ENCODE measurements at places on chromosomes 2 and 18.

GRCh38 chr2:218075975-218076811 lies 7.1 kb downstream of the RUFY4 start:
- DNase-seq: no peak

GRCh38 chr2:12856934-12857601 lies 140.3 kb downstream of the TRIB2 start:
- peak; percentile 38 for DNase-seq

DNA sequence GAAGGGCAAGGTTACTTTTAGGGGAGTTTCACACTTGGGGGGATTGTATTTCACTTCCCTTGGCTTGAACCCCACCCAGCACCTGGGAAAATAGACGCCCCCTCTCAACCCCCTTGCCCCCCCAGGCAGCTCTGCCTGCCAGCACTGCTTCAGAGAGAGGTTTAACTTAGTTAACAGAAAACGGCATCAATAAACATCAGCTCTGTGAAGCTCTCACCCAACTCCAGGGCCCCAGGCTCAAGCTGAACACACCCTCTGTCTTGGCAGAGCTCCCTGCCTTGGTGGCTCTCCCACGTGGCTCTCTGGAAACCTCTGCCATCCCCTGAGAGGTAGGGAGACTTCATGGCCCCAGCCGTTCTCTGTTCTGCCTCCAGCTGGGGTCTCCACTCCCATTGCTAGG lies 244.1 kb downstream of the ACKR3 start:
- no peak for DNase-seq

DNA sequence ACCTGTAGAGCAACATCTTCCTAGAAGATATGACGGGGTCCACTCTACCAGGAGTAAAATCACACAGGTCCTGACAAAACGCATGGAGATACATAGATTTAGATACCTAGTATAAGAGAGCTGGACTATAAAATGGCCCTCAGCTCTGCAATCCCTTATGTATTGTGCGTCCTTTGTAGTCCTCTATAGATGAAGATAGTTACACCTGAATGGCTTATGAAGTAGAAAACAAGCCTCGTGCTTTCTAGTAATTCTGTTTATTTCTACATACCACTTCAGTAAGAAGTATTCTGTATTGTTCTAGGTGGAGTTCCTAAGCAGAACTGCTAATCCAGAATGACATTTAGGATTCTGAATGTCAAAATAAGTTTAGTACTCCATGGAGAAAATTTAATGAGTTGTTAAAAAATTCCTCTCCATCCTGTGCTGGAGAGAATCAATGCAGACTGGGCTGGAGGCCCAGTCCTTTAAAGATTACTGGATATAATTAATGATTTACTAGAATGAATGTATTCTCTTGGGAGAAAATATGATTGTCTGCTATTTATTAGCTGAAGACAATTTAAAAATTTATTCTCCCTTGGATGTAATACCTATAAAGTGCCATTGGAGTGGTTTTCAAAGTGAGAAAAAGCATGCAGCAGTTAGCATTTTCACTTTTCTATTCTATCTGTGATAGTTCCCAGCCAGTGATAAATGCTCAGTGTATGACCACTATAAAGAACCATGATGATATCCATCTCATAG lies 147.3 kb upstream of the UNC80 start:
- no peak for DNase-seq

DNA sequence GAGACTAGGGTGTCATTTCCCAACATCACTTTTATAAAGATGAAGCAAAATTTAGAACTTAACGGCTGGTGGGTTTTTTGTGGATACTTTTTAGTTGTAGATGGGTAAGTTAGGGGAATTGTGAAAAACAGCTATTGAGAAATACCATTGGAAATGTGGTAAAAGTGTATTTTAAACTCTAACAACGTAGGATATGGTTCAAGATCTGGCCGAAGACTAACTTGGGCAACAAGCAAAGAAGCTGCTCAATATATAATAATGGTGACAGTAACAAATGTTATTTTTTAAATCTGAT lies 1.6 kb downstream of the DNAH7 start:
- DNase-seq: no peak

DNA sequence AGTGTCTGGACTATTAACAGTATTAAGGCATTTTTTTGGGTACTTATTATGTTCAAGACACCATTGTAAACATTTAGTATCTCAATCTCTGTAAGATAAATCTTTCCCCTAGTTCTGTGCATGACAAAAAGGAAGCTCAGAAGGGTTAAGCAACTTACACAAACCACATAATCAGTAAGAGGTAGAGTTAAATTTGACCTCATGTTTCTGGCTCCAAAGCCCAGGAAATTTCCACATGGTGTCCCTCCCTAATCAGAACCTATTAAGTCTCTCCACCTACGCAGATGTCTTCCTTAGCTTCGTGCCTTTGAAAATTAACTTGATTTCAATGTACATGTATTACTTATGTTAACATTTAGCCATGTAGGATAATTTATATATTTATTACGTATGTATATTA lies 2.0 kb downstream of the MFSD6 start:
- DNase-seq: no peak

- no peak for DNase-seq
Observed at GRCh38 chr18:69557282-69557681, 156.6 kb downstream of the DOK6 start.

GRCh38 chr2:240601831-240602160 lies 15.3 kb downstream of the CAPN10 start:
- DNase-seq: no peak

GRCh38 chr2:236597629-236598028 lies 28.0 kb downstream of the ACKR3 start:
- no peak for DNase-seq

DNA sequence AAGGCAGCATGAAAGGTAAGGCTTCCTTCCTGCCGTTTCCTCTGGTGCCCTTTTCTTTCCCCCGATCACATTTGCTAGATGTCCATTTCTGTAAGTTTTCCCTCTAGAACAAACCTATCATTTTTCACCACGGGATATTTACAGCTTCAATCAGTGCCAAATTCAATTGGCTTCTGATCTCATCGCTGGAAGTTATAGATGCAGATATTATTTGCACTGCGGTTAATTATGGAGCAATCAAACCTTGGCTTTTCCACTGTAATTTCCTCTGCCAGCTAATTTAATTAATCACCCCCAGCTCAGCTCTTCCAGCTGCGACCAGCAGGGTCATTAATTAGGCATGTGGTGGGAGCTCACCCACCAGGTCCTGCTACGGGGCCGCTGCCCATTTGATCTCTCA lies 86.1 kb downstream of the GBX2 start:
- DNase-seq: no peak

DNA sequence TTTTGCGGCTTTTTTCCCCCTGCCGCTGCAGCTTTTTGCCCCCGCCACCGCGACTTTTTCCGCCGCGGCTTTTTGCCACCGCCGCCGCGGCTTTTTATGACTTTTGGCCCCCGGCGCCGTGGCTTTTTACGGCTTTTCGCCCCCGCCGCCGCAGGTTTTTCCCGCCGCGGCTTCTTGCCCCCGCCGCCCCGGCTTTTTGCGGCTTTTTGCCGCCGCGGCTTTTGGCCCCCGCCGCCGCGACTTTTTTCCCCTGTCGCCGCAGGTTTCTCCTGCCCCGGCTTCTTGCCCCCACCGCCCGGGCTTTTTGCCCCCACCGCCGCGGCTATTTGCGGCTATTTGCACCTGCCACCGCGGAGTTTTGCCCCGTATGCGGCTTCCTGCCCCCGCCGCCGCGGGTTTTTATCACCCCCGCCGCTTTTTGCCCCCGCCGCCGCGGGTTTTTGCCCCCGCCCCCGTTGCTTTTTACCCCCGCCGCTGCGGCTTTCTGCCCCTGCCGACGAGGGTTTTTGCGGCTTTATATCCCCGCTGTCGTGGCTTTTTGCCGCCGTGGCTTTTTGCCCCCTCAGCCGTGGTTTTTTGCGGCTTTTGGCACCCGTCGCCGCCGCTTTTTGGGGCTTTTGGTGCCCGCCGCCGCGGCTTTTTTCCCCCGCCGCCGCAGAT lies 2750.9 kb downstream of the RPIA start:
- peak; percentile 14 for DNase-seq

GRCh38 chr2:231683292-231684235 lies 24.8 kb upstream of the PTMA start:
- peak; percentile 60 for DNase-seq

GRCh38 chr2:157898591-157898996 lies 22.5 kb upstream of the ACVR1 start:
- DNase-seq: peak; percentile 71

DNA sequence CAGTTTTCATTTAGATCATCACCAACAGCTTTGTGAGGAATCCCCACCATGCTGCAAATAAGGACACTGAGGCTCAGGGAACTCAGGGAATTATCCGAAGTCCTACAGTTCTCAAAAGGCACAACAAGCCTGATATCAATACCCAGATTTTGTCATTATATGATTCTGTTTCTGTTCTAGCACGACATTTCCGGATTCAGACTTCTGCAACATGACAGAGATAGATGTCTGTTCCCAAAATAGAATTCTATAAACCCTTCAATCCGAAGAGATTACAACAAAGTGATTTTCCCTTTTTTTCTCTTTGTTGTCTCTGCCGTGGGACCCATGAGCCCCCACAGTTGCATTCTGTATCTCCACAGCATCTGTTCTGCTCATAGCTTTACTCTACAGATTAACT lies 72.0 kb downstream of the DOCK10 start:
- DNase-seq: no peak

- DNase-seq: peak; percentile 39
Observed at GRCh38 chr2:63242747-63243146, 192.1 kb downstream of the OTX1 start.

- no peak for DNase-seq
Observed at GRCh38 chr2:24012521-24013188, 2.8 kb downstream of the MFSD2B start.

DNA sequence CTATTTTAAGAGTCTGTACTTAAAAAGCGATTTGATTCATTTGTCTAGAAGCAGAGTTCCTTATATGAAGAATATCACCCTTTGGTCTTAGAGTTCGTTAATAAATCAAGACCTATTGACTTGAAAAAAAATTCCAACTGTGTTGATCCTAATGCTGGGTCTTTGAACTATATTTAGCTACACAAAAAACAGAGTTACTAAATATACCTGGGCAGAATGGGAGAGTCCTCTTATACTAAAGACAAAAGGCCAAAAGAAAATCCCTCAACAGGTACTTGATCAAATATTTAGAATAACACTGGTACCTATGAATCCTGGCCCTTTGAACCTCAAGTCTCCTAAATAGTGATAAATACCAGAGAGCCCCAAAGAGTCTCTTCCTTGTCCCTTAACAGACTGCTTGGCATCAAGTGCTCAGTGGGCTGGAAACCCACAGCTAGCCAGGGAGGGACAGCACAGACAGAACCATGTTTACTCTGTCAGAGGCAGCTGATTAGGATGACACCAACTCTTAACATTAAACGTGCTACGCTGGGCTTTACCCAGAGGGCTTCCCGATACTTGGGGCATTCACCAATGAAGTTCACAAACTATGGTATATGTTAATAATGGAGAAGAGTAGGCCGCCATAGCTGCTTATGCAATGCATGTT lies 95.1 kb downstream of the FIGN start:
- DNase-seq: peak; percentile 8

DNA sequence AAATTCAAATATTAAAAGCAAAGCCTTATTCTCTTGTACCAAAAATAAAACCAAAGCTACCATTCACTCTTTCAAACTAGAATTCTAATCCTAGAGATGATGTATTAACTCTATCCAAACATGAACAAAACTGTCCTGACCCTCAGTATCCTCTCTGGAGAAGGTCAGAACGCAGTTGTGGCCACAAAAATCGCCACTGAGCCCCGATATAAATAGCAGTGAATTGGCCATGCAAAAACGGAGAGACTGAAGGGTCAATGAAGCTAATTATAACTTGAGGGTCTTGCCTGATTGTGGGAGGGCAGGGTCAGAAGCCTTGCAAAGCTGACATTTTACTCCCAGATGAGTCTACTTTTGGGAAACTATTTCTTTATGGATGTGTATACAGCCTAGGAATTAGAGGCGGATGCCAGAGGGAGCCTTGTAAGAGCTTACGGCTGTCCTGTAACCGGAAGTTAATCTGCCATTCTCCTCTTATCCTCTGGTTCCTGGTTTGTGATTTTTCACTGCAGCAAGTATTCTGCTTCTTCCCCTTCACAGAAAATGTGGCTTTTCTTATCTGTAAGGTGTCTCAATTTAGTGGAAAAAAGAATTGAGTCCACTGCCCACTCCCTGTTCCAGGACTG lies 28.1 kb downstream of the CAVIN2 start:
- no peak for DNase-seq

- no peak for DNase-seq
Observed at GRCh38 chr2:219356834-219357233, 24.3 kb upstream of the RESP18 start.

DNA sequence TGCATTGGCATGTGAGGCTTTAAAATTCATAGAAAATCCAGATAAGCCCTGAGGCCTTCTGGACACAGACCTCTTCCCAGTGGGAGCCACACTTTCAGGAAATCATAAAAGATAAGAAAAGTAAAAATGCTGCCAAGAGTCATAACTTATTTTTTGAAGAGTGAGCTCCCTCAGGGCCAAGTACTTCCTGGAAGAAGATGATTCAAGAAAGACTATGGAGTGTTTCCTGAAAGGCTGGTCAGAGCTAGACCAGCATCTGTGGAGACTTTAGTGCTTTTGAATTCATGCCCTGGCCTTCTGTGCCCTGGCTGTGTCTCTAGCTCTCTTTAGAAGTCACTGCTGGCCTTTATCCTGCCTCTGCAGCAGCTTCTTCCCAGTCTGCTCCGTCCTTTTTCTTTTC lies 6.4 kb upstream of the XDH start:
- no peak for DNase-seq

GRCh38 chr2:219071131-219071816 lies 10.6 kb upstream of the IHH start:
- DNase-seq: no peak

GRCh38 chr2:53994818-53995808 lies 24.3 kb upstream of the PSME4 start:
- no peak for DNase-seq

- DNase-seq: peak; percentile 78
Observed at GRCh38 chr2:174697255-174697654, 67.0 kb downstream of the CHRNA1 start.

DNA sequence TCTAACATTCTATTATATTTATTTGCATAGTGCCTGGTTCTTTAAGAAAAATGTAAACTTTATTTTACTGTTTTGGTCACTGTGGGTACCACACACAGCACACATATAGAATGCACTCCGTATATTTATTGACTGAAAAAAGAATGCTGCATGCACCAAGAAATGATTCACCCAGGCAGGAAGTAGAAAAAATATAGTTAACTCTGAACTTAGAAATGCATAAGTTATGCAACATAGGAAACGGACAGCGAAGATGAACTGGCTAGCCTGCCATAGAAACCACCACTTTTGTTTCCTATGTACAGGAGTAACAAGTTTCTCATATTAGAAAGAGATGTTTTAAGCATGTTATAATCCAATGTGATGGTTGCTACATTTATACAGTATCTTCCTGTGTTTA lies 635.8 kb downstream of the DSC3 start:
- DNase-seq: no peak

DNA sequence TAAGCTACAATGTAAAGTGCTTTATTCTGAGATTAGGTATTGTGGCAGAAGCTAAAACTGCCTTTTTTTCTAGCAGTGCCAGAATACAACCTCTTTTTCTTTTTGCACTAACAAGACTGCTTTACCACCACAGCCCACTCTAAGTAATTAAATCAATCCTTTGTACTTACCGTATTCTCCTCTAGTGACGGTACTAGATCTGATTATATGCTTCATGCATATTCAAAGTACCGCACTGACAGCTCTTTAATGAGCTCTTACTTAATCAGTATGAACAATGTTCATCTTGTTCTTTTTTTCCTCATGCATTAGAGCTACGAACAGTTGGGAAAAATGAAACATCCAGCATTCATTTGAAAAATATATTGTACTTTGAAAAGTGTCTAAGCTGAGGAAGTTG lies 16.1 kb upstream of the OTX1 start:
- no peak for DNase-seq
